Adrenal gland (tissue), 19 donors: ENCODE measurements at places on chromosomes 1 and 21.

DNA sequence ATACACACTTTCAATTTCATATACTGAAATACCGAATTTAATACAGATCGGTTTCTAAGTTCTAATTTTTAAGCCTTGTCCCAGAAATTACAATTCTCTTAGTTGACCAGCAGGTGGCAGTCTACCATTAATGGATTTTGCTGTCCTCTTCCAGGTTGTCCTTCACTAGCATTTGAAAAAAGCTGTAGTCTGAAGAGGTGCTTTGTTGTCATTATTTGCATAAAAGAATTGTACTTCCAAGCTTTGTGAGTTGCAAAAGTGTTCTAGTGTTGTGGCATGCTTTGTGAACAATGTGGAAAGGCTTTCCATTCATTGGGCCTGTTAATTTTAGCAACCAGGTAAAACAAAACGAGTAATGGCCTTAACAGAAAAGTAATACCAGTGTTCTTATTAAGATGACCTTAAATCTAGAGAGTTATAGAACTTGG lies 193.6 kb downstream of the RPS6KC1 start:
- peak; percentile 26 for DNase-seq

DNA sequence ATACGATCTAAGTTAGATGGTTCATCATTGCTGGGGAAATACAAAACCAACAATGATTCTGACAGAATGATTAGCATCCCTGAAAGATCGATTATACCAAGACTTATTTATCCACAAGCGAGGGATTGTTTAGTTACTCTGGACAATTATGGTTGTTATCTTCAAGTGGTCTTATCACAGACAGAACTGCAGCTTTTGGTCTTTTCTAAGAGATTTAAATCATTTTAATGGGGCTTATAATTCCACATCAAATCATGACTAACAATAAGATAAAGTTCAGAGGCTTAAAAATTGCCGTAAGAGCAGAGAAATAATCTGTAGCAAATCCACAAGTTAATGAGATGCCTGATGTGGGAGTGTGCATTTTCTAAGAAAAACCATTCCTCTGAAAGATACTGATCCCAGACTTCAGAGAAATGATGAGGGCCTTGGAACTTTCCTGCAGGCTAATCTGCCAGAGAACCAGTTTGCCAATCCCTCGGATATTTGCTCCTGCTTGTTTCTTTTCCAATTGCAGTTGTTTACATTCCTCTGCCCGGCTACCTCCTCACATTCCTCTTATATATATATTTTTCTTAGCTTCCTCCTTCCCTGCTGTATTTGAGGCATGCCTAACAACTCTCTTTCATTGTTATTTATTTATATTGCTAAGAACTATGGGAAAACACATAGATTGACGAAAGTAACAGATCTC lies 134.8 kb downstream of the BACH1 start:
- no peak for DNase-seq

GRCh38 chr1:14443164-14443787 lies 155.2 kb upstream of the KAZN start:
- DNase-seq = no peak

DNA sequence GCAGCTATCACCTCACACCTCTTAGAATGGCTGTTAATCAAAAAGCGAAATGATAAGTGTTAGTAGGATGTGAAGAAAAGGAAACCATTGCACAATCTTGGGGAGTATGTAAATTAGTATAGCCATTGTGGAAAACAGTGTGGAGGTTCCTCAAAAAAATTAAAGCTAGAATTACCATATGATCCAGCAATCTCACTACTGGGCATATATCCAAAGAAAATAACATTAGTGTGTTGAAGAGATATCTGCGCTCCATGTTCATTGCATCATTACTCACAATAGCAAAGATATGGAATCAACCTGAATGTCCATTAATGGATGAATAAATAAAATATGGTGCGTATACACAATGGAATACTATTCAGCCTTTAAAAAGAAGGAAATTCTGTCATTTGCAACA lies 68.9 kb downstream of the SNRPE start:
- no peak for DNase-seq

DNA sequence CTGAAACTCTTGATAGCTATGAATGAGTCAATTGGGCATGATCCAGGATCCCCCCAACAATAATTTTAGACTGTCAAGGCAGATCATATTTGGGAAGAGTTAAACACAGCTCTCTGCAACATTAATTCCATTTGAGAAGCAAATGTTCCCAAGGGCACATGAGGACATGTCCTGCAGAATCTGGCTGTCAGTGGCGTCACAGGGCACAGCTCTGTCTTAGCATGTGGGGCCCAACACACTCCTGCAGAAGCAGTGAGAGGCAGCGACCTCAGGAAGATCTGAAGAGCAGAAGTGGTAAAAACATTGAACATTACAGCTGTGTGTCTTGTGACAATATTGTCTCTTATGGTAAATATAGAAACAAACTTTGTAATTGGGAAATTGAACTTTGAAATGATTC lies 197.1 kb upstream of the PBX1 start:
- no peak for DNase-seq

DNA sequence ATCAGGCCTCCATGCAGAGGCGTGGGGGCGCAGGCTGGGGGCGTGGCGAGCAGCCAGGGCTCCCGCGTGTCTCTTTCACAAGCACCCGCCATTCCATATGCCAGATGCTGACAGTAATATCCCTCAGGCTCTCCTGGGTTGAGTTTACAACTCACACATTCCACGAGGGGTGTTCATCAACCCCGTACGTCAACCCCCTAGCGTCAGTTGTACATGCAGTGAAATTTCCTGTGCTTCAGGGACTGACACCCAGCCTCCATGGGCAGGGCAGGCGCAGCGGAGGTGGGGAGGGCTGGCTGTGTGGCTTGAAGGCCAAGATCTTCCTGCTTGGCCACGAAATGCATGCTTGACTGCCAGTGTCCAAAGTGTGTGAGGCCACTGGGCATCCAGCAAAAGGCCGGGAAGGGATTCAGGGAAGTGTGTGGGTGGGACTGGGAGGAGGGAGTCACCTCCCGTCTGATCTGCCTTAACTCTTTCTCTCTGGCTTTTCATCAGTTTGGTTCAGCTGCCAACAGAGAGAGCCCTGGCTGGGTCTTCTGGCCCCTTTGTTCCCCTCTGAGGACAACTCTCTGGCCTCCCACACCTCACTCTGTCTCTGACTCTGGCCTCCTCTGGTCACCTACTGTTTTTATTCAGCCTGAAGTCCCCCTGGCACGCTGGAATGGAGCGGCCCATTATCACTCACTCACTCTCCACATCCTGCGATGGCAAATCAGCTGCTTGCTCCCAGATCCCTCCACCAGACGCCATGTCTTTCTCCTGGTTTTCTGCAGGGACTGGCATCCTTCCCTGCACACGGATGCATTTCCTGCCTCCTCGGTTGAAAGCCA lies 33.8 kb downstream of the CLIC6 start:
- no peak for DNase-seq

DNA sequence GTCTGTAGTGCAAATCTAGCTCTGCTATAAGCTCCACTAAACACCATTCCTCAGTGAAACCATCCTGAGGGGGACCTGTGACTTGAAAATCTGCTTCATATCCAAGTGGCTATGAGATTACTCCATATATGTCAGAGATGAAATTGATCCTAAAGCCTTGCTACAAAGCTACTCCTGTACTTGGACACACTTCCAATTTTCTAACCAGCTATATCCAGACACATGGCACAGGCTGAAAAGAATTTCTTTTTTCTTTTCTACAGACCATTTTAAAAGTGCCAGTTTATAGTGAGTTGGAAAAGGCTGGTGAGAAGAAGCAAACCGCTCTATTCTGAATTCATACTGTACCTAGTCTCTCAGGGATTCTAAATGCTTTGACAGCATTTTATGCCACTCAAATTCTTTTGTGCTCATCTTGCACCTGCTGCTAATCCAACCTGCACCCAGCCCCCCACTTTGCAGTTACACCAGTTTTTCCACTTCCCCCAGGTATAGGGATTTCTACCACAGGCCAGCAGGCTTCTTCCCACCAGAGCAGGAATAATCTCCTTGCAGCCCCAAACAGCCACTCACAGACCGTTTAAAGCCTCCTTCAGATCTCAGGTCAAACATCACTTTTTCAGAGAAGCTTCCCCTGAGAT lies 112.5 kb downstream of the RERE start:
- no peak for DNase-seq

DNA sequence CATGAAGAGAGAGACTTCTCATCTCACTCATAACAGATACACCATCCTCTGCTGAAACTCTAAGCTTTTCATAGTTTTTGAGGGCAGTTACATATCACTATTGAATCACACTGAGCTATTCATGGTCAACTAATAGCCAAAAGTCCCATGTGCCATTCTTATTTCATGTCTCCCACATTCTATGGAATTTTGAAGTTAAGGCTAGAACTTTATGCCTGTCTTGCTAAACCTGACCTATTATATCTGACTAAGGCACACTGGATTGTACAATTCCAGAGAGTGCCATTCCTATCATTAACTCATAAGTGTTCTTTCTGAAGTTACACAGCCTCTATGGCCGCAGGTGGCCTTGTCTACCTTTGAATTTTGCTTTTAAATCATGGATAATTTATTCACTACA lies 254.3 kb downstream of the PTPRC start:
- DNase-seq = no peak

GRCh38 chr21:44338971-44339910 lies at the start of gene CFAP410:
CFAP410 (minus strand) TSS chr21:44339390; CDS start chr21:44339194, 196 bp downstream.
- peak; percentile 96 for DNase-seq

- DNase-seq = peak; percentile 8
Observed at GRCh38 chr1:213761845-213762407, 225.8 kb upstream of the PROX1 start.
